NCI-H187 (cell line): ENCODE measurements at places on chromosomes 4 and X.
A peak's percentile ranks its signal among the peaks of the same experiment; 100 is the strongest.

GRCh38 chr4:83552924-83553323 lies 17.0 kb downstream of the GPAT3 start:
- DNase-seq = no peak

GRCh38 chr4:171281359-171281758 lies 531.8 kb upstream of the GALNTL6 start:
- no peak for DNase-seq

DNA sequence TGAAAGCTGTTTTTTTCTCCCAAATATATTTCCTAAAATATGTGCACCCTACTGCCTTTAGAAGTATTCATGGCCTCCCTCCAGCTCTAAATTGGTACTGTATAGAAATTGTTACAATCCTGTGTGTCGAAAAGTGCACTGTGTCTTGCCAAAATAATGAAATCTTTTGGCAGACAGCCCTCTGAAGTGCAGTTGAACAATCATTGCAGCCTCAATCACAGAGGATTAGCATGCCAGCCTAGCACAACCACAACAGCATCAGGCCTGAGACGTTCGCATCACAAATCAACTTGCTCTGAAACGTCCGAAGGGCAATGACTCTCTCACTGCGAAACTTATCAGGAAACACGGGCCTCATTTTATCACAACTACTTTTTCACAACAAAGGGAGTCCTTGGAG lies 99.0 kb downstream of the ANOS1 start:
- DNase-seq = no peak

DNA sequence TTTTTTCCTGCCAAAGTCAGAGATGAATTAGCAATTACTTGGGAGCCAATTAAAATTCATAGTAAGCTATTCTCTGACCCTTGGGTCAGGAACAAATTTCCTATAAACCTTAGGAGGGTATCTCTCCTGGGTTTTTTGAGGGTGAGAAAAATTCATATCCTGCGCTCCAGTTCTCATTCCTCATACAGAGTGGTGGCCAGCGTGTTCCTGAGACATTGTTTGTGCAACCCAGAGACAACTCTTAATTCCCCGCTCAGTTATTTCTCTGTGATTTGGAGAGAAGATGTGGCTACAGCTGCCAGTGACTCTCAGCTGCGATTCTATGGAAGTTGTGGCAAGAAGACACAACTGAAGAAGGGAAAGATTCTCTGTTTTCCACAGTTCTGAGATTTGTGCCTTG lies 37.9 kb upstream of the CBR4 start:
- no peak for DNase-seq

GRCh38 chr4:130026185-130026584 lies 930.2 kb downstream of the C4orf33 start:
- peak; percentile 2 for DNase-seq

GRCh38 chrX:137573324-137574101 lies 7.6 kb downstream of the ZIC3 start:
- no peak for DNase-seq

DNA sequence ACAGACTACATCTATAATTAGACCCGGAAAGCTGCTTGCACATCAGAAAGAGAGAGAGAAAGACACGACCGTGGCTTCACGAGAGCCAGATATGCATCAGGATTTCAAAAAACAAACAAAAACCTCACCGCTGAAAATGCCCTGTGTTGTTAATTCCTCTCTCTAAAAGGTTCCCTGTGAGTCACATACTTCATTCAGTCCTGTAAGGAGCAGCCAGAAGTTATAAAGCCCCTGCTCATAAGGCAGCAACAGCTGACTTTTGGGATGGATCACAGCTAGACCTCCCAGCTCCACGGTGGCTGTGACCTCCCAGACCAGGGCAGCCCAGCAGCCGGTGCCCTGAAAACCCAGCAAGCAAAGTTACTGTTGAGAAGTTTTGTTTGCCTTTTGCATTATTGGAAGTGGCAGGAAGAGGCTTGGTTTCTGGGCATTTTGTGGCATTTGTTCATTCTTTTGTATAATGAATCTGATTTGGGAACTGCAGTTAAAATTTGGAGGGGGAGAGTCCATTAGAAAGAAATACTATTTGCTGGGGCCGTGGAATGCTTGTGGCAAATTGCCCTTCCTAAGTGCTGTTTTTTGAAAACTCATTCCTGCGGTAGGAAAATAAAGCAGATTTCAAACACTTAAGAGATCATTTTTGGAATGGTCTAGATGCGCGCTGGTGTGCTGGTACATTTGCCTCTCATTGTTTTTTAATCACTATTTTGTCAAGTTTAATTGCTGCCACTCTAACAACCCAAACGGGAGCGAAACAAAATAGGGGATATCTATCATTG lies 520.4 kb downstream of the BCOR start:
- no peak for DNase-seq

- DNase-seq = no peak
Observed at GRCh38 chrX:69173906-69174305, 8.7 kb upstream of the PJA1 start.

- DNase-seq = no peak
Observed at GRCh38 chr4:183264614-183265013, 55.5 kb downstream of the CLDN22 start.
